CD4-positive, alpha-beta T cell treated with Interleukin-4 for 1 hour (primary cell): ENCODE measurements at places on chromosomes 12 and 14.
A peak's percentile ranks its signal among the peaks of the same experiment; 100 is the strongest.

DNA sequence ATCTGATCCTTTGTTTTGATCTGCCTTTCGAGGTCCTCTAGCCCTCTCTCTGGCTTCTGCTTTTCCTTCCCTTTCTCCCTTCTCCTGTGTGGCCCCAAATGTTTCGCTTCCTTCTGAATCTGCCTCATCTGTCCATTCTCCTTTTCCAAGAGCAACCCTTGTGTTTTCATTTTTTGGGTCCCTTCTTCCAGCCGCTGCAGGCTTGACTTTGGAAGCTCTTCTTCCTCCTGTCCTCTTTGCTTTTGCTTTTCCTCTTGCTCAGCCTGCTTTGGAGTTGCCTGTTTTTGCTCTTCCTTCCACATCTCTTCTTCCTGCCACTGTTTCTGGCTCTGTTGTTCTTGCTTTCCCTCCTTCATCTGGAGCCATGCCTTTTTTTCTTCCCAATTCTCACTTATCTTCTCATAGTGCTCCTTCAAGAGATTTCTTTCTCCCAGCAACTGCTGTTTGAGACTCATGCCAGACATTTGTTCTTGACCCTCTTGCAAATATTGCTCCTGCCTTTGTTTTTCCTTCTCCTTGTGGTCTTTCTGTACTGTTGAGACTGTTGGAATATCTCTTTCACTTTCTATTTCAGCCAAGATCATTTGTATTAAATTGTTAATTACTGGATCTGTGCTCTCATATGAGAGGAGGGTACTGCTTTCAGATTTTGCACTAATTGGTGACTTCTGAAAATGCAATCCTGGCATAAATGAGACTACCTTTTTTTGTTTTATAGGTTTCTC lies 42.4 kb downstream of the FAM186A start:
- peak; percentile 1 for DNase-seq

GRCh38 chr14:89451229-89451628 lies 34.2 kb upstream of the FOXN3 start:
- DNase-seq, result no peak

- no peak for DNase-seq
Measured at GRCh38 chr14:72169521-72169920, 237.3 kb downstream of the RGS6 start.

DNA sequence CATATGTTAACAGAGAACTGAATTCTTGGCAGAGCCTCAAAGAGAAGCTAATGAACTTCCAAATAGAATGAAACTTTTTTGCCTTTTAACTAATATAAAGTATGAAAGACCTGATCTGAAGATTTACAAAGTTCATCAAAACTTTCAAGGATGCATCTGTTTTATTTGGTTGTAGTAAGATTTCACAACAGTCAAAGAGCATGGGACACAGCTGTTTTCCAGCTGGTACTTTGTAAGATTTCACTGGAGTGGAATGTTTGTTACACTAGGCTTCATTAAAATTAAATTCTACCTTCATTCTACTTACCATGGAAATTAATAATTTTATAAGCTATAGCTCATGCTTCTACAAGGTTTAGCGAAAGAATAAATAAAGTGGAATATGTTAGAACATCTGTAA lies 351.2 kb downstream of the SLC6A15 start:
- no peak for DNase-seq

GRCh38 chr12:94749455-94749854 lies 99.1 kb upstream of the TMCC3 start:
- DNase-seq, result no peak

- DNase-seq, result no peak
Measured at GRCh38 chr12:109346920-109347319, 780 bp upstream of the MYO1H start.

DNA sequence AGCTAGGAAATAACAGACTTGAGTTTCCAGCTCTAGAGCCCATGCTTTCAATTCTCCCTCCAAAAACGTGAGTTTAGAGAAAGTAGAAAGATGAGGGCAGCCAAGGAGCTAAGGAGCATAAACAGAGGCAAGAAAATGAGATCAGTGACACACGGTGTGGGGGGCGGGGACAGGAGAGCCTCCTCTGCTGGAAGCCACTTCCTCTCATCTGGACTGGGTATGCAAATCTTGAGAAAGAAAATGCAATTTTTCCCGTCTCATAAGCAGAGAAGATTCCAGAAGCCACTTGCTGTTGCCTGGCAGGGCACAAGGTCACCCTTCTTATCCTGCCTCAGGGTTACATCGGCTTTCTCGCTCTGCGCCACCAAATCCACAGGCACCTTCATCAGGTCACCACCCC lies 6.0 kb downstream of the OR10P1 start:
- DNase-seq, result no peak

GRCh38 chr12:44015333-44015941 lies 179.6 kb downstream of the TMEM117 start:
- peak; percentile 57 for DNase-seq

GRCh38 chr12:15597125-15597830 lies 191.9 kb downstream of the EPS8 start:
- no peak for DNase-seq

GRCh38 chr12:20429852-20430251 lies 61.5 kb downstream of the PDE3A start:
- DNase-seq, result no peak

- DNase-seq, result no peak
Measured at GRCh38 chr14:24699052-24699451, 65.1 kb upstream of the GZMB start.

DNA sequence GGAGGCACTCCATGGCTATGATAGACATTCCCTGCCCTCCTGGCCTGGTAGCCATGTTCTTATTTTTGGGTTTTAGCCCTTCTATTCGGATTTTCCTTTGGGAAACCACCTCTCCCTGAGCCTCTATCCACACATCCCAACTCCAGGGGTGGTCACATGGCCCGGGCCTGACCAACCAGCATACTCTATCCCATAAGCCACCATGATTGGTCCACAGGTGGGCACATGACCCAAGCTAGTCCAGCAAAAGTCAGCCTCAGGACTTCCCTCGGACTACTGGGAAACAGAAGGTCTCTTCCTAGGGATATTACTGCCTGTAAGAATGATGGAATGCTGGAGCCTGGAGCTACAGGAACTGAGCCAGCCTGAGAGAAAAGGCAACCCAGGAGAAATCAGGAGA lies 12.5 kb downstream of the PRIMA1 start:
- no peak for DNase-seq

DNA sequence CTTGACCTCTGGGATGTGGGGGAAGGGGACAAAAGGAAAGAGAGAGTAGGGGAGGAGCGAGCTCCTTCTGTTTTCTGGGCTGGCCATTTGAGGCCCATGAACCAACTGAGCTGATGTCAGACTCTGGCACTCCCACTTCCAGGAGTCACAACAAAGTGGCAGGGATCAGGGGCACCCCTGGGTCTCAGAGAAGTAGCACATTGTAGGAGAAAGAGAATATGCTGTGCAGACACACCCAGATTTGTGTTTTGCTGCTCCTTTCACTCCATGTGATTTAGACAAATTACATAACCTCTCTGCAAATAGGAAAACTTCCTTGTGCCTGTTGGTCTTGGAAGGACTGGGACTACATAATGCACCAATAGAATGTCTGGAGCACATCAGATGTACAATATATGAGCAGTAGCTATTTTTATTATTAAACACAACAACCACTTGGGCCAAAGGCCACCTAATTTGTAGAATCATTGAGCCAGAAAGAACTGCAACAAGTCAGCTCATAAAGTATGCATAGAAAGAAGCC lies 265.5 kb downstream of the ZFP36L1 start:
- DNase-seq, result no peak

- no peak for DNase-seq
Measured at GRCh38 chr14:64123241-64123822, 170.8 kb downstream of the ESR2 start.

GRCh38 chr14:67567654-67568053 lies 32.4 kb downstream of the PIGH start:
- DNase-seq, result no peak

DNA sequence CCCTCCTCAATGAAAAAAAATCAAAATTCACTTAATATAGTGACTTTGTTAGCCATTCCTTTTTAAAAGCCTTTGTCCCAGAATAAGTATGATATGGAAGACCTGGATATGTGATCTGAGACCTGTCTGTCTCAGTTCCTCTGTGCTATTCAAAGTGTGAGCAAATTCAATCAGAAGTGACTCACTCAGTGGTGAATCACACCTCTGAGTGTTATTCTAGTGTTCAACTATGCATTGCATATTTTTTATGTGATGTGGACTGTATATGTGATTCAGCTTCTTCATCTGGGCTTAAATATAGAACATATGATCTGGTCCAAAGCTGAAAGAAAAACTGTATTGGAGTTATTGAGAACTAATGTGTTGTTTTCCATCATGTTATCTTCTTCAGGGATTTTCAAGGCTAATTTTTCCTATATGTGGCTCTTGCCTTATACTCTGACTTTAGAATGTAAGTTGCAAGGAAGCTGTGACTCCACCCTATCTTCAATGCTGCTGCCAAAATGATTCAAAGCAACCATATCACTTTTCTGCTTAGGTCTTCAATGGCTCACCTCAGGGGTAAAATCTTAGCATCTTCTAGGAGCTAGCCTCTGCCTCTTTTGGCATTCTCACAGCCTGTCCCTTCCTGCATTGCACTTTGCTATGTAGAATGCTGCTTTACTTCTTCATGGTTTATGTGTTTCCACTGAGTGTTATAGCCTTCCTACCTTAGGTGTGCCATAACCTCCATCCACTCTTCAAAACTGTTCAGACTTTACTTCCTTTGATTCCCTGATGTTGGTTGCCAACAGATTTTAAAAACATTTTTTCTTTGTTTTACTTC lies 169.8 kb downstream of the OTOGL start:
- DNase-seq, result no peak

- no peak for DNase-seq
Measured at GRCh38 chr12:8846305-8846704, 23.9 kb downstream of the A2ML1 start.

DNA sequence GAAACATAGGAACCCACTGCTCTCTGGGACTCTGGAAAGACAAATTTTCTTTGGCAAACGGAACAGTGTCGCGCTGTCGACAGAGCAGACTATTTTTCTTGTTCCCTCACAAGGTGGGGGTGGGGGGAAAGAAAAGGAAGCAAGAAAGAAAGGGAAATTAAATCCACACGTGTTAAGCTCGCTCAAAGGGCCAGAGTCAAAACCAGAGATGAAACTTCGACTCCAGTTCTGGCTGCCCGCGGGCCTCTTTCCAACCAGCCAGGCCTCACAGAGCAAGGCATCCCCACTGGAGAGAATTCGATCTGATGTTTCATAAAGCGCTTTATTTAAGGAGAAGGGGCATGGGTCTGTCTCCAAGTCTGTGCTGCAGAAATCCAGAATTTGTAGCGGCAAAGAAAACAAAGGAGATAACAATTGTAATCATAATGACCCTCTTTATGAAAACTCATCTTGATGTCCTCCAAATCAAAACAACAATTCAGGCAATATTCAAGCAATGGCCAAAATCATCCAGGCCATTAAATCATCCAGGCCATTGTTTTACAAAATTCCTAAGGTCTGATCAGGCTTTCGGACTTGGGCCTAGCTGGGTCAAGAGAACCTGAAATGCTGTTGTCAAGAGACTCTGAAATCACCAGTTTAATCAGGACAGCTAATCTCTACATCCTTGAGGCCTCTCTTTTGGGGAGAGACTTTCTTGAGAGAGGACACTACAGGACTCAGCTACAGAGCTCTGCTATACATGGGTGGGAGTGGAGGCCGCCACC lies 5.3 kb upstream of the TBX5 start:
- no peak for DNase-seq

- DNase-seq, result no peak
Measured at GRCh38 chr14:21025371-21026273, 761 bp upstream of the NDRG2 start.

DNA sequence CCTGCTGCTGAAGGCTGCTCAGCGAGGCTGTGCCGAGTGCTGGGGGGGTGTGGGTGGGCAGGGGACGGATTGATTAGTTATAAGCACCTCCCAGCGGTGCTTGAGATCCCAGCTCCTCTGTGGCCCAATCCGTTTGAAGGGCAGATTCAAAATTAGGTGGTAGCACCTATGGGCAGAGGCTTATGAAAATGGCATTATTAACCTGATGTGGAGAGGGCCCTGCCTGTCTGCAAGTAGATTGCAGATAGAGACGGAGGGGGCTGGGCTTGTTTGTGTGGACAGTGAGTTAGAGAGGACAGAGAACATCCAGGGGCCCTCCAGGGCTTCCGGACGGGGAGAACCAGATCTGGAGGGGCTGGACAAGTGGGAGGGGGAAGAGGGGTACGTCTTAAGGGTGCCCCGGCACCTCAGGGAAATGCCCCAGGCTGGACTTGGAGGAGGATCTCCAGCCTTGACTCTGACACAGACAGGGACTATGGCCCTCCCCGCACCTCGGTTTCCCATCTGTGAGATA lies at the start of gene RTL1:
RTL1 (minus strand) TSS at position 51 of the 514 bp plus-strand sequence. CDS start 18,934 bp downstream, outside the sequence.
- DNase-seq, result no peak

- no peak for DNase-seq
Measured at GRCh38 chr14:53999061-53999488, 42.5 kb upstream of the BMP4 start.

- no peak for DNase-seq
Measured at GRCh38 chr12:25186038-25186787, 8.7 kb downstream of the DNAI7 start.

- no peak for DNase-seq
Measured at GRCh38 chr14:80152166-80152565, 59.1 kb downstream of the DIO2 start.

DNA sequence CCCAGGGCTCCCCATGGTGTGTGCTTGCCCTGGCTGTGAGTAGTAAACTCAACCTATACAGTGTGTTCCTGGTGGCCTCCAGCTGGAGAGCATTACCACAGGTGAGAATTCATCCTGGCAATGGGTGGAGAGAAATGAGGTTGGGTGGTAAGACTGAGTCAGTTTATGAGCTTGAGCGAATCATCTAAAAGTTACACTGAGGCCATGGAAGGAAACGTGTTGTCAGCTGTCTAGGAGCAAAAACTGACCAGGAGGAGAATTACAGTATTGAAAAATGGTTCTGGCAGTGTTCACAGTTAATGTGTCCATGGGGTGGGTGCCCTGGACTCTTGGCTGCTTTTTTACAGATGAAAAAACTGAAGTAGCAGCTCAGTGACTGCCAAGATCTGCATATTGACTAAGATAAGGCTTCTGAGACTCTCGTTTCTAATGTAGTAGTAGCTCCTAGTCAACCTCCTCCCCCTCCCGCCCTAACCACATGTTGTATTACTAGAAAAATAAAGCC lies 202.0 kb upstream of the AMIGO2 start:
- no peak for DNase-seq
